ENCODE measurements at places on chromosomes 13 and 19.

GRCh38 chr19:47446534-47447469 is 24.9 kb downstream of the SLC8A2 start:
- peak; percentile 96 for DNase-seq

DNA sequence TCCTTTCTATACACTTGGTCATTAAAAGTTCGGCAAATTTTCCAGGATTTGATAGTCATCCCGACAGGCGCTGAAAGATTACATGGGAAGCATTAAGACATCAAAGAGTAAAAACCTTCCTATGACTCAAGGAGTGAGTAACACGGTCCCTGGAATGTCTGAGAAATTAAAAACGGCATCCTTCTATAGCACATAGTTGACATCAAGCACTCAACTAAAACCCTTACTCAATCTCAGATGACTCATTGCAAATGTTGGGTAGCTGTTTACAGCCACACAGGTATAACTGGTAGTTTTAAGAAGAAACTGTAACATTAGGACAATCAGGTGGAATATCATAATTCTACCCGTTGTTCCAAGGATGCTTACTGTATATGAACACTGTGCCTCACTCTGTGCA is 6.4 kb upstream of the LGALS13 start:
- no peak for DNase-seq

GRCh38 chr19:30132343-30133075 is 190.5 kb downstream of the URI1 start:
- no peak for DNase-seq

DNA sequence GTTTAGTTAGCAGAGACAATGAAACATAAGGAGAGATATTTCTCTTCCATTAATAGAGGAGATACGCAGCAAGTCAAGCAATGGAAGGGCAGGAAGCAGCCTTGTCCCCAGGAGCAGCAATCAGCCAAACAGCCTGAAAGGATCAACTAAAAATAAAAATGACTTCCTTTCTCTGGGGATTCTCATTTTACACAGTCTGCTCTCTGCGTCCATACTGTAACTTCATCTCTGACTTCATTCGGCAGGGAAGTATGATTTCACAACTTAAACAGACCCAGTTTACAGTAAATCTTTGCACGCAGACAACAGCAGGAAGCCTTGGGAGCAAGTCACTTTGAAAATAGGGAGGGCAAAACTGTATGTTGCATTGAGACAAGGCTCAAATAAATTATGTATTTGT is 826.7 kb downstream of the DIAPH3 start:
- no peak for DNase-seq

- DNase-seq: no peak
Measured at GRCh38 chr13:45303026-45303425, 38.0 kb downstream of the TPT1 start.

- peak; percentile 99 for DNase-seq
Measured at GRCh38 chr19:12365236-12366162, at the start of gene ZNF442. Gene ZNF442, minus strand, starts transcription at chr19:12365683. Its CDS starts 2,052 bp downstream, at chr19:12363631.

GRCh38 chr13:53240401-53241025 is 211.9 kb downstream of the OLFM4 start:
- DNase-seq: no peak

GRCh38 chr19:34484328-34484727 is 2.8 kb downstream of the WTIP start:
- DNase-seq: no peak

GRCh38 chr13:40974460-40975407 is 44.4 kb downstream of the ELF1 start:
- peak; percentile 35 for DNase-seq

DNA sequence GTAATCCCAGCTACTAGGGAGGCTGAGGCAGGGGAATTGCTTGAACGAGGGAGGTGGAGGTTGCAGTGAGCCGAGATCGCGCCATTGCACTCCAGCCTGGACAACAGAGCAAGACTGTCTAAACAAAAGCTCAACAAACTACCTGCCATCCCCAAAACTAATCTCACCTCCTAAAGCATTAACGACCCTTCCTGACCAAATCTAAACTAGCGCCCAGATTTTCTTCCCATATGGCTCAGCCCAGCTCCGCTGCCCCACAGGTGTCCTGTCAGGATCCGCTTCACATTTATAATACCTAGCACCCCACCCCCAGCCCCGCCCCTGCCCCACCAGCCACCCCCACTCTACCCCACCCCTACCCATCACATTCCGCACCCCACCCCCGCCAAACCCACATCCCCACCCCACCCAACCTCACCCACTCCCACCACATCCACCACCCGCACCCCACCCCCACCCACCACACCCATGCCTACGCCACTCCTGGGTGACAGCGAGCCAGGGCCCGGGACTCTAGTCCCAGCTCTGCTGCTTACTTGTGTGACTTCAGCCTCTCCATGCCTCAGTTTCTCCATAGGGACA is 599 bp downstream of the C19orf12 start:
- DNase-seq: no peak

DNA sequence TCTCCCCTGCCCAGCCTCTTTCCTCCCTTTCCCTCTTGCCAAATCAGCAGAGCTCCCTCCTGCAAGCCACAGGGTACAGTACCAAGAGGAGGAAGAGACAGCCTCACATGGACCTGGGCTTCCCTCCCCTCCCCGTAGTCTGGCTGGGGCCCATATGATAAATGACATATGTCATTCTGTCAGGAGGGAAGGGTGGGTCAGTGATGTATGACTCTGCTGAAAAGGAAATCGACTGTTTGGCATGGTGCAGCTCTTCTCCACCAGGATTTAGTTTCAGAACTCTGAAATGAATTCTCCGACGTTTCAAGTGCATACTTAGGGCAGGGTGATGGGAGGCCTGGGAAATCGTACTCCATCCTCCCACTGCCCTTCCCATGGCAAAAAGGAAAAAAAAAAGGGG is 9.8 kb downstream of the TSHZ3 start:
- peak; percentile 21 for DNase-seq

- DNase-seq: peak; percentile 13
Measured at GRCh38 chr13:110305949-110306339, 1.0 kb downstream of the COL4A1 start.

GRCh38 chr19:5679289-5680083 is 830 bp downstream of the MICOS13 start:
- peak; percentile 38 for DNase-seq

DNA sequence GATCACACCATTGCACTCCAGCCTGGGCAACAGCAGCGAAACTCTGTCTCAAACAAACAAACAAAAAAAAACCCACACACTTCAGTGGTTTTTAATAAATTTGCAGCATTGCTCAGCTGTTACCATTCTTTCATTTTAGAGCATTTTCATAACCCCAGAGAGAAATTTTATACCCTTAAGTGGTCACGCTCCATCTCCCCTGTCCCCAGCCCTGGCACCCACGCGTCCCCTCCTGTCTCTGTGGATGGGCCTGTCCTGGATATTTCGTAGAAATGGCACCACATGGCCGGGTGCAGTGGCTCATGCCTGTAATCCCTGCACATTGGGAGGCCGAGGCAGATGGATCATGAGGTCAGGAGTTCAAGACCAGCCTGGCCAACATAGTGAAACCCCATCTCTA is 7.8 kb downstream of the THOP1 start:
- DNase-seq: no peak

DNA sequence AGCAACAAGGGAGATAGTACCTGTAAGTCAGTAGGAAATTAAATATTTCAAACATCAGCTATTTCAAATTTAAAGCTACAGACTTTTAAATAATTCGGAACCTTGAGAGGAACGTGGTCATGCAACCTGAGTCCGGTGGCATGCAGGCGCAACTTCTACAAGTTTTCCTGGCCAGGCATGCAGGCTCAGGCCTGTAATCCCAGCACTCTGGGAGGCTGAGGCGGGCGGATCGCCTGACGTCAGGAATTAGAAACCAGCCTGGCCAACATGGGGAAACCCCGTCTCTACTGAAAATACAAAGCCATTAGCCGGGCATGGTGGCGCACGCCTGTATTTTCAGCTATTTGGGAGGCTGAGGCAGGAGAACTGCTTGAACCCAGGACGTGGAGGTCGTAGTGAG is 2.2 kb upstream of the ZNF701 start:
- DNase-seq: no peak

DNA sequence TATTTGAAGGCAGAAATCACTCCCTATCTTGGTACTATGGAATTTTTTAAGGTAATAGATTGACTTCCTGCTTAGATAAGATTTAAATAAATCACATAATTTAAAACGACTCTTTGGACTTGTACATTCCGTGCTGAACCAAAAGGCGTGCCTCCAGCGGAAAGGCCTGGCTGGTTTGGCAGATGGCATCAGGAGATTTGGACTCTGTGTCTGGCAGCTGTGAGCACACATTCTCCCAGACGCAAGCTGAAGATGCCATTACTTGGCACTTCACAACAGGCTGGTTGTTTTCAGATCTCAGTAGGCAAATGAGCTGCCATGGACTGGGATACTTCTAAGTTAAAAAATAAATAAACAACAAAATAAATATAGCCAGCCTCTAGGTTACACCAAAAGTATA is 104.5 kb upstream of the SLC15A1 start:
- DNase-seq: no peak

GRCh38 chr13:63351081-63351480 is 1935.4 kb upstream of the PCDH20 start:
- DNase-seq: no peak

- DNase-seq: no peak
Measured at GRCh38 chr19:17246681-17247425, 1.1 kb upstream of the NR2F6 start.

- DNase-seq: no peak
Measured at GRCh38 chr19:41530184-41530534, 45.8 kb upstream of the CEACAM21 start.

GRCh38 chr13:110283736-110284517 is 23.0 kb downstream of the COL4A1 start:
- no peak for DNase-seq

- DNase-seq: no peak
Measured at GRCh38 chr19:56245121-56245740, 27.3 kb upstream of the EDDM13 start.

- DNase-seq: no peak
Measured at GRCh38 chr13:35978607-35979316, 152.4 kb downstream of the DCLK1 start.

- DNase-seq: peak; percentile 94
Measured at GRCh38 chr19:4284176-4284958, 5.3 kb downstream of the SHD start.

DNA sequence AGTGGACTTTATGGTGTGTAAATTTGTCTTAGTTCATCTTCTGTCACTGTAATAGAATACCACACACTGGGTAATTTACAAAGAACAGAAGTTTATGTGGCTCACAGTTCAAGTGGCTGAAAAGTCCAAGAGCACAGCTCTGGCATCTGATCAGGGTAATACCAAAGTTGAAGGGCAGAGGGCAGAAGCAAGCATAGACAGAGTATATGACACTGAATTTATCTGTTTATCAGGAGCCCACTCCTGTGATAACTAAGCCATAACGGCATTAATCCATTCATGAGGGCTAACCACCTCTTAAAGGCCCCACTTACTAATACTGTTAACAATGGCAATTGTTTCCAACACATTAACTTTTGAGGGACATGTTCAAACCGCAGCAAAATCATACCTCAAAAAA is 4.0 kb upstream of the RFXAP start:
- DNase-seq: no peak

- peak; percentile 71 for DNase-seq
Measured at GRCh38 chr19:35153701-35154524, 622 bp upstream of the FXYD5 start.

GRCh38 chr19:40768869-40769268 is 6.5 kb upstream of the MIA start:
- DNase-seq: no peak

- no peak for DNase-seq
Measured at GRCh38 chr19:47561440-47562057, 11.4 kb downstream of the ZNF541 start.

DNA sequence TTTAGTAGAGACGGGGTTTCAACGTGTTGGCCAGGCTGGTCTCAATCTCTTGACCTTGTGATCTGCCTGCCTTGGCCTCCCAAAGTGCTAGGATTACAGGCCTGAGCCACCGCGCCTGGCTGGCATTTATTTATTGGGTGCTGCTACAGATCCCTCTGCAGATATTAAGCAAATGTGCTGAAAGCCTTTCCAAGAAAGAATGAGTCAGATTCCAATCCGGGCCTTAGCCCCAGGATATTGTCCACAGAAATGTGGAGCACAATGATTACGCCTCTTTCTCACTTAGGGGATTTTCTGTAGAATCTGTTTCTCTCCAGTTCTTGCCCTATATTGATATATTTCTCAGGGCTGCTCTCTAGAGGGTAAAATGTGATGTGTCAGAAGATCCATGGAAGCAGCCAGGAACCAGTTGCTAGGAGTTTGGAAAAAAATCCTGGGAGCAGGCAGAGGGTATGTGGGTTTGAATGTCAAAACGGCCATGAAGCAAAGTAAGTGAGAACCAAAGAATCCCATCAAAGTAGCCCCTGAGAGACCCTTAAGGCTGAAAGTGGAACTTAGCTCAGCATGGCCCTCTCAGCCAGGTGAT is 24.8 kb upstream of the IGFL4 start:
- no peak for DNase-seq

- peak; percentile 51 for DNase-seq
Measured at GRCh38 chr13:24161010-24161775, 673 bp downstream of the SPATA13 start.

DNA sequence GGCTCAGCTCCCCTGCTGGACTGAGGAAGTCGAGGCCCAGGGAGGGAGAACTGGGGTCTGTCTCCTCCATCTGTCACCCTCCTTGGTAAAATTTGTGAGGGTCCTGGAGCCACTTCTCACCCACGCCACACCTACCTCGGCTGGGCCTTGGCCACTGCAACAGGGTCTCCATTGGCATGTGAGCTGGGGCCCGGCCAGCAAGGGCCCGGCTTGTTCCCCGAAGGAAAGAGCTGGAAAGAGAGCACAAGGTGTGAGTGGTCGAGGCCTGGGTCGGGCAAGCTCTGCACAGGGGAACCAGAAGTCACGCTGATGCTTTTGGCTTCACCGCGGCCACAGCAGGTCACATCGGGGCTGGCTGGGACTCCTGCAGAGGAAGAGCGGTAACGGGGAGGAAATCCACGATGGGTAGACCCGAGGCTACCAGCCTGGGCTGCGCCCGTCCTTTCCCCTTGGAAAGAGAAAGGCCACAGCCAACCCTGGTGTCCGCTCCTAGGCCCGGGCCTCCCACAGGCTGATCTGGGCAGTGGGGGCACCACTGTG is 9.0 kb downstream of the NANOS3 start:
- DNase-seq: no peak

DNA sequence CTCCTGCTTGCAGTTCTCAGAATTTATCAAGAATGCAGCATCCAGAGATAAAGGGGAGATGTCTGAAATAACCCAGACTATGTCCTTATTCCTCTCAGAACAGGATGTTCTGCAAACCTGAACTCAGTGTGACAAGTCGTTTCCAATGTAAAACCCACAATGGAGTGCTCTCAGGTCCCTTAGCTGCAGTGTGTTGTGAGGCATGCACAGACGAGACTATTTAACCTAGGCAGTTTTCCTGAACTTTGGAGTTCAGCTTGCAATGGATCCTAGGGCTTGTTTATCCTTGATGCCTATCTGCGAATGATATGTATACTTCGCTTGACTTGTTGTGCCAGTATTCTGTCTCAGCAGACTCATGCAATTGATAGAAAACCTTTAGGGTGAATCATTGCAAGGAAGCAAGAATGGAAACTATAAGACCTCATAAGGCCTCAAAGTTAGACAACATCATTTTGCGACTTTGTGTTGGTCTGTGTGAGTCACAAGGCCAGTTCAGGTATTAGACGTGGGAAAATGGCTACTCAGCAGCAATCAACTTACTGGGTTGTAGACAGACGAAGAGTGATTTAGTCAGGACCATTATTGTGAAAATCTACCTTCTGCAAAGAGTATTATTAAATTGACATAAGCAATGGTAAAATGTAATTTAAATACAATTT is 2439.9 kb upstream of the PCDH20 start:
- DNase-seq: no peak

All from H9 (cell line).